ENCODE measurements at places on chromosomes 16 and 17. TPM values are rescaled to one million over a fixed set of nuclear protein-coding genes. Genes with fewer than 3 reads are reported as not detected.
A peak's percentile ranks its signal among the peaks of the same experiment; 100 is the strongest.

LAT gene
- 6.6 TPM for total RNA-seq

KRT20 gene
- not detected for total RNA-seq

TSNAXIP1 gene
- 0.95 TPM for total RNA-seq

SLC2A4 gene
- not detected for total RNA-seq

ARL5C gene
- not detected for total RNA-seq

GRCh38 chr16:86225905-86226371, 284.4 kb upstream of the FOXF1 start:
- no peak overlapping the region for H3K4me3 ChIP-seq
- no peak for DNase-seq
- H3K27ac ChIP-seq, result no peak overlapping the region
- no peaks in the 10 kb centered on the region for H3K4me1 ChIP-seq
- H3K36me3 ChIP-seq, result no peaks in the 10 kb centered on the region
- H3K27me3 ChIP-seq, result peaks cover 12% of the 10 kb centered on the region

DNA sequence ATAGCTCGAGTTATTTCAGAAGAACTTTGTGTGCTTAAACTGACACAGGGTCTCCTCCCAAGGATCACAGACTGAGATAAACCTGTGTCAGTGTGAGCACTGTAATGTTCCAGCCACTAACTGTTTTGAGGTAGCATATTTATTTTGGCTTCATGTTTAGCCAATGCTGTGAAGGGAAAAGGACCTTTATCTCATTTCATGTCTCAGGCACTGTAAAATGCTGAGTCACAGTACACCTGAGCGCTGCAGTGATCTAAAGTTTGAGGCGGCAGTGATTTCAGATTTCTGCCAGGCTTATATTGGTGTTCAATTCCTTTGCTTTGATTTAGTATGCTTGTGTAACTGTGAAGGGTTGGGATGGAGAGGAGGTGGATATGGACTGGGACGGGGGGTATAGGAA, 3.1 kb upstream of the DNAJA2 start:
- H3K27ac ChIP-seq, result no peak overlapping the region
- H3K27me3 ChIP-seq, result no peaks in the 10 kb centered on the region
- no peaks in the 10 kb centered on the region for H3K36me3 ChIP-seq
- DNase-seq, result no peak

GRCh38 chr17:43924558-43924957, 17.2 kb upstream of the MPP2 start:
- H3K27ac ChIP-seq, result no peak overlapping the region
- H3K27me3 ChIP-seq, result peaks cover 46% of the 10 kb centered on the region
- no peaks in the 10 kb centered on the region for H3K36me3 ChIP-seq
- no peak overlapping the region for H3K4me3 ChIP-seq
- DNase-seq, result no peak
- H3K4me1 ChIP-seq, result no peaks in the 10 kb centered on the region

- H3K27me3 ChIP-seq, result no peaks in the 10 kb centered on the region
- H3K27ac ChIP-seq, result no peak overlapping the region
- H3K36me3 ChIP-seq, result no peaks in the 10 kb centered on the region
- no peak for DNase-seq
- no peak overlapping the region for H3K4me3 ChIP-seq
Measured at GRCh38 chr17:32015245-32016013, 8.2 kb downstream of the LRRC37B start.

- peaks cover 2% of the 10 kb centered on the region for H3K4me1 ChIP-seq
- DNase-seq, result peak; percentile 28
- H3K27ac ChIP-seq, result no peak overlapping the region
Measured at GRCh38 chr17:81309140-81309858, 14.2 kb upstream of the SLC38A10 start.

- no peaks in the 10 kb centered on the region for H3K27me3 ChIP-seq
- H3K27ac ChIP-seq, result no peak overlapping the region
- H3K4me1 ChIP-seq, result no peaks in the 10 kb centered on the region
- H3K4me3 ChIP-seq, result no peak overlapping the region
- DNase-seq, result peak; percentile 10
Measured at GRCh38 chr17:70365091-70365583, 195.8 kb downstream of the KCNJ2 start.

DNA sequence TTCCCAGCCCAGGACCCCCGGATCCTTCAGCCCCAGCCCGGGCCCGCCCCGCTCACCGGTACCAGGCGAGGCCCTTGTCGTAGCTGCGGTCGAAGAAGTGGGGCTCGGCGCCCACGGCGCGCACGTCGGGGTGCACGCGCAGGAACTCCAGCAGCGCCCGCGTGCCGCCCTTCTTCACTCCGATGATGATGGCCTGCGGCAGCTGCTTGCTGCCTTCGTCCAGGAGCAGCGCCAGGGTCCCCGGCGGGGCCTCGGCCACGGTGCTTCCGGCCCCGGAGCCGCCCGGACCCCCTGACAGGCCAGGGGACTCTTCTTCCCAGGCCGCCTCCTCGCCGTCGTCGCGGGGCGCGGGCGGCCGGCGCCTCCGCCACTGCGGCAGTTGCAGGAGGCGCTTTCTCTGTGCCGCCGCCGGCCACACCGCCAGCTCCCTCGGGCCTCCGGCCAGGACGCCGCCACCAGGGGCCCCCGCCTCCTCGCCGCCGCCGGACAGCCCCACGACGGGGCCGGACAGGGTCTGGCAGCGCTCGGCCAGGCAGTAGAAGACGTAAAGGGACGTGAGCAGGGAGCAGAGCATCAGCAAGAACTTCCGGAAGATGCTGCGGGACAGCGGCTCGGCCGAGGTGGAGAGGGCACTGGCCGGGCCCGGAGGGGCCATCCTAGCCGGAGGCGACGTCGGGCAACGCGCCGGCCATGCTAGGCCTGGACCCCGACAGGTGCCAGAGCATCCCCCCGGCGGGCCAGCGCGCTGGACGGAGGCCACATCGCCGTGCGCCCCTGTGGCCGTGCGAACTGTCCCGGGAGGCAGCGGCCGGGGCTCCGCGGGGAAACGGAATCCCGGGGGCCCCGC, 1.0 kb downstream of the HS3ST3A1 start:
- peaks cover 13% of the 10 kb centered on the region for H3K27me3 ChIP-seq
- H3K4me3 ChIP-seq, result no peak overlapping the region
- no peaks in the 10 kb centered on the region for H3K36me3 ChIP-seq
- no peak overlapping the region for H3K27ac ChIP-seq
- H3K4me1 ChIP-seq, result no peaks in the 10 kb centered on the region
- DNase-seq, result no peak

- peak; percentile 80 for DNase-seq
- no peak overlapping the region for H3K4me3 ChIP-seq
- no peaks in the 10 kb centered on the region for H3K27me3 ChIP-seq
- no peaks in the 10 kb centered on the region for H3K36me3 ChIP-seq
- peaks cover 9% of the 10 kb centered on the region for H3K4me1 ChIP-seq
Measured at GRCh38 chr17:65660947-65661346, 99.5 kb upstream of the AXIN2 start.

DNA sequence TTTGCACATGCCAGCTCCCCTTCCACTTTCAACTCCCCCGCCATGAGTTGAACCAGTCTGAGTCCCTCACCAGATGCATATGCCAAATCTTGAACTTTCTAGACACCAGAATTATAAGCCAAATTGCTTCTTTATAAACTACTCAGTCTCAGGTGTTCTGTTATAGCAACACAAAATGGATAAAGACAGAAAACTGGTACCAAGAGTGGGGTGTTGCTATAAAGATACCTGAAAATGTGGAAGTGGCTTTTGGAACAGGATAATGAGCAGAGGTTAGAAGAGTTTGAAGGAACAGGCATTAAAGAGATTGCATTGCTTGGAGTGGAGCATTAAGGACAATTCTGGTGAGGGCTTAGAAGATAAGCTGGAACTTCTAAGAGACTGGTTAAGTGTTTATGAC, 17.2 kb upstream of the CACNG5 start:
- H3K27me3 ChIP-seq, result peaks cover 4% of the 10 kb centered on the region
- no peak for DNase-seq
- H3K27ac ChIP-seq, result no peak overlapping the region
- no peaks in the 10 kb centered on the region for H3K36me3 ChIP-seq

DNA sequence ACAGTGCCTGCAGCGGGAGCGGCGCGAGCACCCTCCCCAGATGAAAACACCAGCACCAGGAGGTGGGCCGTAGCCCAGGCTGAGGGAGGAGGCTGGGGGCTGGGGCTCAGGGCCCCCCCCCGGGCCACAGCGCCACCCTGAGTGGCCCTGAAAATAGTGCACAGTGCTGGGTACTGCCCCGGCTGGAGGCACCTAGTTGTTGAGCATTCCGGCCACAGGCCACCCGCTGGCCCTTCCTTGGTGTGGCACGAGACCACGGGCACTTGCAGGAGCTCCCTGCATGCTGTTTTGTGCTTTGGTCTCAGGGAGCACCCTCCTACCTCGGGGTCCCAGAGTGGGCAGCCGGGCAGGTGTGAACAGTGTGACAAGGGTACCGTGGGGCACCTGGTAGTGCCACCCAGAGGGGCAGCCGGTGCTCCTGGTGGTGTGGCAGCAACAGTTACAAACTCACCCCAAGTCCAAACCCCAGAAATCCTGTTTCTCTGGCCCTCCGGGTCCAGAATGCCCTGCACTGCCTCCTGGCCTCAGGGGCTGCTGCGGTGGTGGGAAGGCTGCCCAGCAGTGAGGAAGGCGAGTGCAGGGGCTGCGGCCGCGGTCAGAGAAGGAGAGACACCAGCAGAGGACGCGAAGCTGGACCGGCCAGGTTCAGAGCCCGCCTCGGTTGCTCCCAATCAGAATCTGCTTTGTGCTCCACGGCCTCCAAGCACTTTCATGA, 11.9 kb downstream of the FSCN2 start:
- DNase-seq, result no peak
- peaks cover 3% of the 10 kb centered on the region for H3K36me3 ChIP-seq
- H3K27me3 ChIP-seq, result peaks cover 5% of the 10 kb centered on the region
- H3K4me1 ChIP-seq, result peaks cover 3% of the 10 kb centered on the region
- no peak overlapping the region for H3K4me3 ChIP-seq

DNA sequence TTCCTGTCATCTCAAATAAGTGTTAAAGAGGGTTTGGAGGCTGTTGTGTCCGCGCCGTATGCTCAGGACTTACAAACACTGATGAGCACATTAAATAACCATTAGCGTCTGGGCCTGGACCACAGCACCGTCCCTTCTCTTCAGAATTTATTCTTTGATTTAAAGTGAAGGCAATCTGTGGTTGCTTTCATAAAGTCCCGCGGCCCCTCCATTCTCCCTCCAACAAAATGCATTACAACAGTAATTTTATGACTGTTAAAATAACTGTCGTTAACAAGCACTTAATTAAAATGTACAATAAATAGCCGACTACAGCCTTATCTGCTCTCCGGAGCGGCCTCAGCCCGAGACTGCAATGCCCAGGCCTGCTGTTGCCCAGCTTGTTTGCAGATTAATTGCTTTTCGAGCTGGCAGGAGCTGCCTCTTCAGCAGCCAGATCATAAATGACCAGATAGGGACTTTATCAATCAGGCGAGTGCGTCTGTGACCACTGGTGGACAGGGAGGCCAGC, 30.6 kb upstream of the IRX3 start:
- H3K4me3 ChIP-seq, result no peak overlapping the region
- no peaks in the 10 kb centered on the region for H3K36me3 ChIP-seq
- DNase-seq, result no peak
- no peaks in the 10 kb centered on the region for H3K4me1 ChIP-seq
- no peak overlapping the region for H3K27ac ChIP-seq
- H3K27me3 ChIP-seq, result no peaks in the 10 kb centered on the region

DNA sequence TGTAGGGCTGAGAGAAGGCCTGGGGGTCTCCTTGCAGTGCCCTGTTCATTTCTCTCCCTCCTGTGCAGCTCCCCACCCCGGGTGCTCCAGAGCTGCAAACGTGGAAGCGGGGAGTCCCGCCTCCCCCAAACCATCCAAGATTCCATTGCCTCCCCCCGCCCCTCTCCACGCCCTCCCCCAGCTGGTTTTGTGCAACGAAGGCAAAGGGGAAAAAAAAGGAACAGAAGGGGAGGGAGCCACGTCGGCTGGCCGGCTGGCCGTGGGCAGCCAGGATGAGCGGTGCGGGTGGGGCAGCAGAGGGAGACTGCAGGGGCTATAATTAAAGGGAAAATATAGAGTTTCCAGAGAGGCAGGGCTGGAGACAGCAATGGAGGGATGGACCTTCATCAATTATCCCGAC, 1.7 kb upstream of the COL1A1 start:
- H3K4me1 ChIP-seq, result no peaks in the 10 kb centered on the region
- no peaks in the 10 kb centered on the region for H3K36me3 ChIP-seq
- H3K4me3 ChIP-seq, result no peak overlapping the region
- H3K27me3 ChIP-seq, result peaks cover 25% of the 10 kb centered on the region
- H3K27ac ChIP-seq, result no peak overlapping the region
- DNase-seq, result no peak

- DNase-seq, result no peak
- H3K4me1 ChIP-seq, result peaks cover 7% of the 10 kb centered on the region
- H3K27ac ChIP-seq, result no peak overlapping the region
- no peak overlapping the region for H3K4me3 ChIP-seq
- no peaks in the 10 kb centered on the region for H3K27me3 ChIP-seq
Measured at GRCh38 chr17:42603318-42603717, 5.9 kb downstream of the RETREG3 start.

- no peaks in the 10 kb centered on the region for H3K4me1 ChIP-seq
- no peaks in the 10 kb centered on the region for H3K27me3 ChIP-seq
- H3K4me3 ChIP-seq, result peak overlapping the region; percentile 14
- no peaks in the 10 kb centered on the region for H3K36me3 ChIP-seq
- H3K27ac ChIP-seq, result no peak overlapping the region
- DNase-seq, result peak; percentile 79
Measured at GRCh38 chr16:89192956-89193575, 7.3 kb downstream of the SLC22A31 start.

DNA sequence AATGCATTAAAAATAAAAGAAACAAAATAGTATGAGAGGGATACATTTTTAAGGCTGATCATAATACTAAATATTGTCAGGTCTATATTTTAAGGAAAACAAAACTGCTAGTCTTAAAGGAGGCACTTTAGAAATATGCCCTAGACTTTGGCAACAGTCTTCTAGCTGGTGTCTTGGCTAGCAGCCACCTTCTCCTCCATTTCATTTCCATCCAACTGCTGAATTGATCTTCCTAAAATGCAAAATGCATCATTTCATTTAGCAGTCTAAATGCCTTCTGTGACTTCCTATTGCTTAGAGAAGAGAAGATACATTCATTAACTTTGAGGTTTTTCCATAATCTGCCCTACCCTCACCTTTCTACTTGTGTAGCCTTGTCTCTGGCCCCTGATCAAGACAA, 1404.1 kb downstream of the CDH11 start:
- no peak overlapping the region for H3K27ac ChIP-seq
- H3K4me3 ChIP-seq, result no peak overlapping the region
- no peaks in the 10 kb centered on the region for H3K27me3 ChIP-seq
- DNase-seq, result no peak
- no peaks in the 10 kb centered on the region for H3K4me1 ChIP-seq
- no peaks in the 10 kb centered on the region for H3K36me3 ChIP-seq

DNA sequence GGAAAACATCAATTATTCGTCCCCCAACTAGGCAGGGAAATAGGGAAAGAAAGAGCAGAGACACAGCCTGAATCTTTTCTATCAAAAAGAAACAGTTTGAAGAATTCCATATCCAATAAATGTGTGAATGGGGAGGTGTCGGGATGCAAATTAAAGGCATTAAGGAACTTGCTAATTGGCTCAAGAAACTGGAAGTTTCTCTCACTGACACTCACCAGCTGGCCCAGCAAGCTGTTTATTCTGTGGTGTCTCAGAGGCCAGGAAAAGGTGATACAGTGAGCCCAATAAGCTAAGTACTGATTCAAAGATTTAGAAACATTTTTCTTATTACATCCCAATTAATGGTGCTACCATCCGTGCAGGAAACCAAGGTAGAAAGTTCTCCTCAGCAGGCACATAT, 104.4 kb upstream of the CLEC3A start:
- H3K27me3 ChIP-seq, result no peaks in the 10 kb centered on the region
- no peaks in the 10 kb centered on the region for H3K36me3 ChIP-seq
- peaks cover 6% of the 10 kb centered on the region for H3K4me1 ChIP-seq
- no peak overlapping the region for H3K4me3 ChIP-seq
- no peak for DNase-seq

All from endothelial cell of umbilical vein (primary cell).